Esophagus mucosa (tissue), 1 donor: ENCODE measurements at places on chromosomes 3 and 15.
A peak's percentile ranks its signal among the peaks of the same experiment; 100 is the strongest.

- peak; percentile 53 for ATAC-seq
These were observed 611 bp downstream of the CTDSPL2 start for GRCh38 chr15:44427756-44428724.

DNA sequence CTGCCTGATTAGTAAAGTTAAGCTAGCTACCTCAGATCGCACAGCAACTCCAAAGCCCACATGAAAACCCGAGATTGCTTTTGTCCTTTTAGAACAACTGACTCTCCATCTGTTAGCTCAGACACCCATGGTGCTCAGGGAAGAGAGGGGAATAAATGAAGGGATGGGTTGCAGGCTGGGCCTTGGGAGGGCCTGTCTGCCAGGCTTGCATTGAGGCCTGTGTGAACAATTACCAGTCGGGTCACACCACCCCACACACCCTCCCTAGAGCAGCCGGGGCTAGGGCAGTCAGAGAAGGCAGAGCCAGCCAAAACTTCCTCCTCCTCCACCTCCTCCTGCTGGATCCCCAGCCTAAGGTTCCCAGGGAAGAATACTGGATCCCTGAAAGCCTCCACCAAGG lies 8.8 kb upstream of the PRKAR2A start:
- no peak for ATAC-seq

GRCh38 chr3:23779841-23780240 lies 25.9 kb upstream of the UBE2E1 start:
- no peak for ATAC-seq

DNA sequence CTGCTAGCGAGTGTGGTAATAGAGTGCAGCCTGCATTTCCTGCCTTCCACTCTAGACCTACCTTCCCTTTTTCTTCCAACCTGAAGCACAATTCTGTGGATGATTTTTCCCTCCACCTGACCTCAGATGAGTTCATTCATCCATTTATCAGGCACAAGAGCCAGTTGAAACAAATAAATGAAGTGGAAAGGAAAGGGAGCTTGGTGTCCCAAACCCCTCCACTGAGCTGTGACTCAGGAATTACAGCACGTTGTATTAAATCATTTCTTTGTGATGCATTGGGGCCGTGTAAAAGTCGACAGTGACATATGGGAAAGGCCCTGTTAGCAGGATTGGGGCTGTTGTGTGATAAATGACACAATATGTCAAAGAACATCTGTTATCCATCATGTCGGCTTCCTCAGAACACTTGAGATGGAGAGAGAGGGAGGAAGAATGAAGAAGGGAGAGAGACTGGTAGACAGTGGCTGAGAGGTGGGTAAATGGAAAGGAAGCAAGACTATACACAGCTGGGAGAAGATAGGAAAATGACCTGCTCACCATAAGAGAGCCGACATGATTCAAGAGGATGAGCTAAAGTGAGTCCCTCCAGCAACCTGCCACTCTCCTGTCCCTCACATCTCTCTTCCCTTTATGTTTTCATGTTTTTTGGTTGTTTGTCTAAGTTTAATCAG lies 366.0 kb downstream of the AGBL1 start:
- no peak for ATAC-seq

- ATAC-seq, result no peak
These were observed 9.8 kb upstream of the WWTR1 start for GRCh38 chr3:149667576-149667975.

DNA sequence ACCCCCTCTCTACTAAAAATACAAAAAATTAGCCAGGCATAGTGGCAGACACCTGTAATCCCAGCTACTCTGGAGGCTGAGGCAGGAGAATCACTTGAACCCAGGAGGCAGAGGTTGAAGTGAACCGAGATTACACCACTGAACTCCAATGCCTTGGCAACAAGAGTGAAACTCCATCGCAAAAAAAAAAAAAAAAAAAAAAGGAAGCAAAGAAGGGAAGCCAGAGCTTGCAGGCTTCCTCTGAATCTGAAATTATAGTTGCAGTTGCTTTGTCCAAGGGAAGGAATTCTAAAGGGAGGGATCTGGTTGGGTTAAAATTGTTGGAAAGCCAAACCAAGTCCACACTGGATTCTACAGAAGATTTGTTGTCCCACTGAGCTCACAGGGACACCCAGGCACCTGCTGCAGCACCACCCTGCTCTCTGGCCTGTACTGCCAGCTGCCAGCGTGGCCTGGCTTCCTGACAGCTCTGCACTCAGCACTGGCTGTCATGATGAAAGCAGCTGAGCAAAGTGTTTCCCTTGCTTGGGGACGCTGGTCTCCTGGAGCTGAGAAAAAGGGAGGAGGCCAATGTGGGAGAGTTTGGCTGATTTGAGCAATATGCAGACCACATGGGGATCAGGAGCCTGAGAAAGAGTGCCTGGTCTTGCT lies 88.8 kb upstream of the HES1 start:
- ATAC-seq, result peak; percentile 54

- ATAC-seq, result peak; percentile 90
These were observed 18.0 kb upstream of the LOXL1 start for GRCh38 chr15:73908030-73908821.

GRCh38 chr3:53730576-53730975 lies 115.6 kb downstream of the CHDH start:
- ATAC-seq, result no peak

- ATAC-seq, result no peak
These were observed 30.6 kb downstream of the SLC49A4 start for GRCh38 chr3:122825460-122825859.

GRCh38 chr15:94673801-94674200 lies 442.4 kb downstream of the MCTP2 start:
- no peak for ATAC-seq

- ATAC-seq, result no peak
These were observed 268.9 kb downstream of the GABRB3 start for GRCh38 chr15:26504009-26504408.

DNA sequence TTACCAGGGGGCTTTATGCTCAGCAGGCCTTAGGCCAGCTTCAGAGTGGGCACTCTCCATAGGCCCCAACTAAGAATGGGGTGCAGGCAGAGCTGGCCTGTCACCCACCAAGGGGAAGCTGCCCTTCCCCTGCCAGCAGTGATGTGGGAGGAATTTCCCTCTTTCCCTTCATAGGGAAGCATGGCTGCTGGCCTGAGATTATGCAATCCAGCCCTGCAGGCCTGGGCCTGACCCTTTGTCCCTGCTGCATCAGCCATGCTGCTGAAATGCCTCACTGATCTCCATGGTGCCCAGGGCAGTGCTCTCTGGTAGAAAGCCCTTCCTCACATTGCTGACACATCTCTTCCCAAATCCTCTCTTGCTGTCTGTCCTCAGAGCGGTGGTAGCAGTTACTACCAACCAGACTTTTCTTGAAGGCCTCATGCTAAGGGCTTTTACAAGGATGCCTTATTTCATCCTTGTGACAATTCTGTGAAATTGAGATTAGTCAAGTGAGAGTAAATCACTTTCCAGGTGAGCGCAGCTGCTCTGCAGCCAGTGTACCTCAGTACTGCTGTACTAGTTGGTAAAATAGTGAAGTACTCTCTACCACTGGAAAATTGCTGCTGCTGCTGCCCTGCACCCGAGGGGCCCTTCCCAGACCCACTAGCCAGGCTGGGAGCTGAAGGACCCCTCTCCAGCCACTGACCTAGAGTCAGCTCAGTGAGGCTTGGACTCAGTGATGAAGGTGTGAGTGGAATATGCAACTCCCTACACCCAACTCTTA lies 33.8 kb downstream of the MRAS start:
- peak; percentile 94 for ATAC-seq
